Spleen (tissue), 13 donors: ENCODE measurements at places on chromosomes 2 and 18. TPM values are rescaled to one million over a fixed set of nuclear protein-coding genes. Genes with fewer than 3 reads are reported as not detected.

- no peak for DNase-seq
These were observed 121.6 kb downstream of the TXNL1 start for GRCh38 chr18:56516789-56517188.

DNA sequence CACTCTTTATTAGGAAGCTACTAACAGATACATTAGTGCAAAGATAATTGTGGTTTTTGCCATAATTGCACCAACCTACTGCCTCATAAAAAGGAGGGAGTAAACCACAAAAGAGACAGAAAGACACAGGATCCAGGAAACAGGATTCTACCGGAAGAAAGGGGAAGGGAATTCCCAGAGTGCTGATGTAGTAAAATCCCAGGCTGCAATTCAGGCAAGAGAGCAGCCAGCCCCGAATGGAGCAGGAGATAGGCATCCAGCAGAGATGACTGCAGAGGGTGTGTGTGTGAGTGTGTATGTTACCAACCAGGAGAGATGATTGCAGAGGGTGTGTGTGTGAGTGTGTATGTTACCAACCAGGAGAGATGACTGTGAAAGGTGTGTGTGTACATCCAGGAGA is 84.4 kb downstream of the KCNS3 start:
- DNase-seq, result no peak

DNA sequence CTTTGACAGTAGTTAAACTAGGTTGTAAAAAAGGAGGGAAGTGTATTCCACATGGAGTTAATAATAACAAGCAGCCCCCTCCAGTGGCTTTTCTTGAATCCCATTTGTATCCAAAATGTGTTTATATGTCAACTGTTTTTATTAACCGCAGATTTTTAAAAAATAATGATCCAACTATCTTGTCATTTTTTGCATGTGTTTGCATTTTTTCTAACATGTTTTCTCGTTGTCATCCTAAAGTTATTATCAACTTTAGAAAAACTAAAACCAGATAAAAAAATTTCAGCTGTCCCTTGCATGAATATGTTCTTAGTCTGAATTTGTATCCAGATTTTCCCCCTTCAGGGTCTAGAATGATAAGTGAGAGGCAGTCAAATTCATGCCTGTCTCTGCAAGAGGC is 1063.3 kb downstream of the BCL11A start:
- DNase-seq, result no peak

GRCh38 chr18:48191494-48191893 is 217.7 kb downstream of the ZBTB7C start:
- DNase-seq, result no peak

DNA sequence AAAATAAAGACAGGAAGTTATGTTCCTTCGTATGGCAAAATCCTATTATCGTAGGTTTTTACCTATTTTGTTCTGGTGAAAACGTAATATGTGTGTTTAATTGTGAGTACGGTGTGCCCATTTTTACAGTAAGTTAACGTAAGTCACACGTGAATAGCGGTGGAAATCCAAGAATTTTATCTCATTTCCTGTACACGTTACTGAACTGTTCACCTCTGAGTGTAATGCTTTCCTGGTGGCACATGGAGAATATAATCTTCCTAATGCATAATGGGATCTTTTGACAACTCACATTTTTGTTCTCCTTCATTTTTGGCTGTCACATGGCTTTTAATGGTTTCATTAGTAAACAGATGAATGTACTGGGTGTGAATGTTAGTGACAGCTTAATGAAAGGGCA is 28.2 kb downstream of the BCL2L11 start:
- no peak for DNase-seq

DNA sequence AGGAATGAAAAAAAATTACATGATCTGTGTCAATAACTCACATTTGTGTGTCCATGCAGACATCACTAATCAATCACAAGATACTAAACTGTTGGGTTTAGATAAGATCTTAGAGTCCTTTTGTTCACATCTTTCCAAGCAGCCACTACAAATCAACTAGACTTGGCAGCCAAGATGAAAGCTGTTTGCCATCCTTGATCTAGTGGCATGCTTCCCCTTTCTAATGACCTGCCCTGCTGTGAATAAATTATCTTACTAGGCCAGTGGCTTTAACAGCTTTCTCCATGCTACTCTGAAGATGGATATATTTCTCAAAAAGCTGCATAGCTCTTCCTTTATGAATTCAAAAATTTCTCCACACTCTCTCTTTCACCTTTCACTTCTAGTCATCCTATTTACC is 1338.0 kb upstream of the ACVR2A start:
- DNase-seq, result no peak

- peak; percentile 2 for DNase-seq
These were observed 4.5 kb downstream of the KIF3C start for GRCh38 chr2:25977768-25978167.

DNA sequence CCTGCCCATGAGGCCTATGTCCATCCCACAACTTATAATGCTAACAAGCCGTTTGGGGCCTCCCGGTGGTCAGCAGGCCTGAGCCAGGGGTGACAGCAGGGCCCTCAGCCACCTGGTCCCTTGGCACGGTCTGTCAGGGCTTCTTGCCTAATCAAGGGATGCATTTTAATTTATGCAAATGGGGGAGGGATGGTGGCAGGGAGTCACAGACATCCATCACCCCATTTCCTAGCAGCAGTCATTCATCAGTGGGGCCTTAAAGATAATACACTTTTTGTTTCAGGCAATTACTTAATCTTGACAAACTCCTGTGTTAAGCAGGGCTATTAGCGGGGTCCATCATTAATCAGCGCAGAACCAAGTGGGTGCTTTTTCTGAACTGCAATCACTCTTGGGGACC is 174.5 kb downstream of the GLI2 start:
- no peak for DNase-seq

DNA sequence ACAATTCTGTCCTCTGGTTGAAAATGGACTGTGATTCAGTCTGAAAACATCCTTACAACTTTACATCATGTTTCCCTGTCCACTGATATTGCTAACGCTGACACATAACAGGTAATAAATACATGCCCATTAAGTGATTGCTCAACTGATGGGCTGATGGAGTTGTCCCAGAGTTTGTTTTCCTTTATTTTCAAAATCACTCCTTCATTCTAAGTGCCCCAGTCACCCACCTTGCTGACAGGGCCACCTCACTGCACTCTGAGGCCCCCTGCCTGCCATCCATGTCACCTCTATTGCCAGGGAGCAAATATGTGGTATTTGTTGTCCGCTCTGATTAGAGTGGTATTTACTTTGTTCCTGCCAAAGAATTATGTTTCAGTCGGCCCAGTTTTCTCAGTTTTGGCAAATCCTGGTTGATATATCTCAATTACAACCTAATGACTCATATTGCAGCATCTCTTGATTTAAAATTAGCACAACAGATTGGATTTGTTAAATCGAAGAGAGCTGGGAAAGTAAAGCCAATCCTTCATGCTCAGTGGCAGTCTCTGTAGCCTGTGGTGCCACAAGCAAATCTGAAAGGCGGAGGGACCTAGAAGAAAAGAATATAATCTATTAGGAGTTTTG is 105.1 kb downstream of the RDH14 start:
- no peak for DNase-seq

GRCh38 chr18:3094338-3094684 is 81.4 kb upstream of the LPIN2 start:
- DNase-seq, result no peak

DNA sequence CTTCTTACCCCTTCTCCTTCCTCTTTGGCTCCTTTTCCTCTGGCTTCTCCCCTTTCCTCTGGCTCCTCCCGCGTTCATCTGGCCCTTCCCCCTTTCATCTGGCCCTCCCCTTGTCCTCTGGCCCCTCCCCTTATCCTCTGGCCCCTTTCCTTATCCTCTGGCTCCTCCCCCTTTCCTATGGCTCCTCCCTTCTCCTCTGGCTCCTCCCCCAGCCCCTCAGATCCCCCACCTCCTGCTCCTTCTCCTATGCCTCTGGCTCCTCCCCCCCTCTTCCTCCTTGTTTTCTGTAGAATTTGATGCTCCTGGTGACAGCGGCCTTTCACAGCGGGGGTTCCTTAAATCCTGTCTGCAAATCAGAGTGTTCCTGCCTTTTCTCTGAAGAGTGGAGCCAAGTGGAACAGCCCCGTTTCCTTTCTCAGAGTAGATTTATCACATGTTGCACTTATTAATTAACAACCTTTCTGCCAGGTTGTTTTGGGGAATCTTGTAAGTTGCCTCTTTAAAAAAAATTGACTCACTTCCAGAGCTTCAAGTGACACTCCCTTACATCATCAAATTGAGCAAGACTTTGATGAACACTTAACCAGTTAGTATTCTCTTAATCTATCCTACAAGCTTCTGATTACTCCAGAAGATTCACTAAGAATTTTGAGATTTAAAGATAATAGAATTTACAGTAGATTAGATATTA is 27.9 kb downstream of the FABP1 start:
- no peak for DNase-seq

DNA sequence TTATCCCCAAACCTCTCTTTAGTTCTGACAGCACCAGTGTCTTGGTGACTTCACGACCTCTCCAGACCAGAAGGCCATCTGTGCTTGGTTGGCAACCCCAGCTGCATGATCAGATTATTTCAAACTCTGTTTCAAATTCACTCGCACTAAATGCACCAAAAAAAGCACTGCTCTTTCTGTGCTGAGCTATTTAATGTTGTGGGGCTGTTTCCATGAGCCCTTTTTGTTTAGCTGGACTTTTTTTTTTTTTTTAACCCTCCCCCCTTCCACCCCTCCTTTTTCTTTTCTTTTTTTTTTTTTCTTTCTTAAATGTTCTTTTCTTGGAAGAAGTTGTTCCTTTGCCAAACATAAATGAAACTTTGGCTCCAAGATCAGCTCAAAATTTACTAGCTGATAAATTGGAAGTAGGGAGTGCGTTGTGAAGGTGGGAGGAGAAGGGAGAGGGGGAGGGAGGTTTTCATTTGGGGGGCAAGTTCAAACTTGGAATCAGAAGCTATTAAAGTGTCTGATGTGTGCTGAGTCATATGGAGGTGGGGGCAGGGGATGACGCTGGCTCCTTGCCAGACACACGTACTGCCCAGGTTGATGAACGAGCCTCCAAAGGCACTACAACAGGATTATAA is 543.0 kb upstream of the TNP1 start:
- no peak for DNase-seq

The AKAIN1 gene
- not detected for total RNA-seq

DNA sequence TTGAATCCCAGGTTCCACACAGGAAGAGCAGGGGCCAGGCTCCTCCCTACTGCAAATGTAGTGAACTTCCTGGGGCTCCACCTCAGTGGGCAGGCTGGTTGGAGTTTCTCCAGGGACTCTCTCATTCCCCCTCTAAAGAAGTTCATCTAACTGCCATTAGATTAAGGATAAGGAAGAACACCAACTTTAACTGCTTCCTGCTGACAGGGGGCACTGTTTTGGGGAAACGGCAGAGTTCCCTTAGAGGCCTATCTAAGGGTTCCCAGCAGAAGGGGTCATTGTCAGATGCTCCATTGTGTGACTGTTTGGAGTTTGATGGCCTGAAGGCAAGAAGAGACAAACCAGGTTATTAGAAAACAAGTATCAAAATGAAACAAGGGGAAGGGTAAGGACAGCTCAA is 2159.7 kb upstream of the PIK3C3 start:
- DNase-seq, result no peak
